ENCODE measurements at places on chromosomes 7 and 10. TPM values are rescaled to one million over a fixed set of nuclear protein-coding genes. Genes with fewer than 3 reads are reported as not detected.

Gene EIF5AL1
- total RNA-seq: 0.20 TPM

Gene STAM
- 20.3 TPM for total RNA-seq

Gene CACNA2D1
- total RNA-seq: not detected

Gene SSC4D
- total RNA-seq: 0.50 TPM

Gene LMBR1
- 52.7 TPM for total RNA-seq

Gene CCDC172
- not detected for total RNA-seq

Gene TMEM270
- not detected for total RNA-seq

Gene TMEM229A
- not detected for total RNA-seq

Gene HOXA6
- not detected for total RNA-seq
